ENCODE measurements at places on chromosomes 5 and 9.

DNA sequence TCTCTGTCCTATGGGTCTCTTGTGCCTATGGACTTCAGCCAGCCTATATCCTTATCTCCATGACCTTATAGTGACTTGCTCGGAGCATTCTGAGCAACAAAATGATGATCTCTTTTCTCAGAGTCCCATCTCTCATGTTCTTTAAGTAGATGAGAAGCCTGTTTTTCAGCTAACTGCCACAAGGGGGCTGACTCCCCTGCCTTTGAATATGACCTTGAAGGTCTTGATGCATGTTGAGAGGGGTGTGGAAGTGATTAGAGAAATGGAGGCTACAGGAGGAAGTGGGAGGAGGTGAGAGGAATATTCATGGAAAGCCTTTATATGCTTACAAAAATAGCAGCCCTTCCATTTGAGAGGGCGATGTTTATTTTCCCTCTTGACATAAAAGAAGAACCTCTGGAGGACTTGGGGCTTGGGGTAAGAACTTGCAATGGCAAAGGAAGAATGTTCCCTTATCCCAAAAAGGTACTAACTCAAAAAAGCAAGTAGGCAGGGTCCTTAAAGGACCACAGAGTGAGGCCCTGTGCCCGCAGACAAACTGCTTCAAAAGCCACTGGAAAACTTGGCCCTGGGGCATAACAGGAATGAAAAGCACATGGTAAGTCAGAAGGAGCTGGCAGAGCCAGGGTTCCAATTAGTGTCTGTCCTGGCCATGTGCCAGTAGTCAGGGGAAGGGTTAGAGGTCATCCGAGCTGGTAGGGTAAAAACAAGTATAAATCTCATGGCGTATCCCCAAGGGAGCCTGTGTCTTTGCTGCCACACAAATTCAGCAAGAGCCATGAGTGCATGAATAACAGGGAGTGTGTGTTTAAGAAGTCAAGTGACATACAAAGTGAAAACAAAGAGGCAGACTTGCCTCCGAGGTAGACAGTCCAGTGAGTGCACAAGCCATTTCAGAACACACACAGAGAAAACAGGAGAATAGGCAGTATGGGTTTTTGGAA, 39.1 kb downstream of the FGD3 start:
- peak; percentile 24 for DNase-seq

DNA sequence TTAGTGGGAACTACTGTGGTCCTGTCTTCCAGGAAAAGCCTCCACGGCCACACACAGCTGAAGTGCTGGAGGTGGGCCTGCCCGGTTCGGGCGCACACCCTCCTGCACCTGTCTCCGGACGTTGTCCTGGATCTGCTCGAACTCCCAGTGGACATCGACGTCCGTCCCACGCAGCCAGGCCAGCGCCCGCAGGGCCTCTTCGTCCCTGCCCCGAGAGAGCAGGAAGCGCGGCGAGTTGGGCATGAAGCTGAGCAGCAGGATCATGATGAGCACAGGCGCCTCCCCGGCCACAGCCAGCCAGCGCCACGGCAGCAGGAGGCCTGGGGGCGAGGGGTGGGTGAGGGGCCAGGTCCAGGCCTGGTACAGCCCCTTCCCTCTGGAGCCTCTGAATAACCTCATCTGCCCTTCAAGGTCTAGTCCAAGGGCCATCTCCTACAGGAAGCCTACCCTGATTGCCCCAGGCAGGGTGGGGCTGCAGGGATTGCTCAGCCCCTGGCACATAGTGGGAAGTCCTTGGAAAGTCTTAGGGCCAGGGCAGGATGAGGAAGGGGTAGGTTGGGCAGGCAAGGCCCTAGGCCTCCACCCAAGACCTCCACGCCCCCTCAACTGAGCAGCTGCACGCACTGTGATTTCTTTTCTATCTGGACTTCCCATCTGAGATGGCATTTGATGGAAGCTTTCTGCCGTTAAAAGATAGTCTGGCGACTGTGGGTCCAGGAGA, 3.4 kb downstream of the SLC2A6 start:
- no peak for DNase-seq

- DNase-seq = no peak
These were observed 148.8 kb downstream of the RAB3C start for GRCh38 chr5:58731641-58732040.

- DNase-seq = no peak
These were observed 16.8 kb upstream of the ANGPTL2 start for GRCh38 chr9:127139071-127139731.

DNA sequence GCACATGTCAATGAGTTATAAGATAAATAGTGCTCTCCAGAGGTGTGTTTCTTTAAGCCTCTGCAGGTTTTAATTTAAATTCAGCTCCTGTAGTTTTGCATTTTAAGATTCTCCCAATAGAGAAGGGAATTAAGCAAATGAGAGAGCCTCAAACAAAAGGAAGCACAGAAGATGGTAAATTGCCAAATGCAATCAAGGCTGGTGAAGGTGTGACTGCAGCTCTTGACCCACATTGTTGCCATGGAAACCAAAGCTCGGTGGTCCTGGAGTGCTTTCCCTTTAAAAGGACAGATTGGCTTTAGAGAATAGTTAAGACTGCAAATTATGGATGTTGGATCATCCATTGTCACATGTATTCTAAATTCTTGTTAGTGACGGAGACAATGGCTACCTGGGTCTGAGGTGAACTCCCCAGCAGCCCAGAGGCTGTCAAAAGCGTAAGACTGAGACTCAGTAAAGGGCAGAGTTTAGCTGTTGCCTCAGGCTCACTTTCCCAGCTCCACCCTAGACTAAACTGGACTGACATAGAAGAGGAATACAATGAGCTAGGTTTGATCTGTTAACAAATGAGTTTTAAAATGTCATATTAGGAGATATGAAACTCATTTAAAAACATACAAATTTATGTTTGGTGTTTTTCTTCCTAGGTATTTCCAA, 12.3 kb downstream of the GAPT start:
- DNase-seq = peak; percentile 9

GRCh38 chr5:35182910-35183535, 47.3 kb downstream of the PRLR start:
- no peak for DNase-seq

DNA sequence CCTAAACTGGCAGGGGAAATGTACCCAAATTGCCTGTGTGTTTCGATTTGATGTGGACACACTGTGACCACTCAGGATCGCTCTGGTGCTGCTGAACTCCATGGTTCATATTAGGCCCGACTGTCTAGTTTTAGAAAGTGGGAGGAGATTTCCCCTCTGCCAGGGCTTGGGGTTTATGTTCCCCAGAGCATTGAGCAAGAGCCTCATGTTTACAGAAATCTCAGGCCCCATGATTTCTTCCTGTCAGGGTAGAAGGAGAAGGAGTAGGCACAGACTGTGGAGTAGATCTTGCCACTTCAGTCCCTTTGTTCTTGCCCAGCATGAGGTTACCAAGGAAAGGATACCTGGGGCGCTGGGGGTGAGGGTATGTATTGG, 40.8 kb upstream of the GLRX start:
- DNase-seq = no peak

- DNase-seq = peak; percentile 19
These were observed 133.7 kb downstream of the NMUR2 start for GRCh38 chr5:152271420-152271819.

GRCh38 chr9:135004772-135005171, 82.7 kb upstream of the OLFM1 start:
- no peak for DNase-seq
